ENCODE measurements at places on chromosomes 2 and 18.

DNA sequence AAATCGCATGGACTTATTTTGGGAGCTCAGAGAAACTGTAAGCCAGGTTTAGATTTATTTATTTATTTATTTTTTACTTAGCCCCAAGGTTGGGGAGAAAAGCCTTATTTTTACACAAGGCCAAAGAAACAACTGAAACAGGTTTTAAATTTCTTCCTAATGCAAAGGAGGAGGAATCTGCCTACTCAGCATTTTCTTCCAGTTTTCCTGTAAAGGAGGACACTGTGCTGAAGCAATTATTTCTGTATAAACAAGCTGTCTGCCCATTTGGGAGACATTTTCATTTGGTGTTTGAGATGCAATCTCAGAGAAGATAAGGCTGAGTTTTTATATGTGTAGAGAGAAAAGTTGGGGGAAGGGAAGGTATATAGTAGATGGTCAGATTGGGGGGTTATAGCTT lies 125.0 kb downstream of the ETAA1 start:
- DNase-seq: no peak

GRCh38 chr2:50863856-50864255 lies 168.1 kb downstream of the NRXN1 start:
- no peak for DNase-seq

GRCh38 chr2:16626497-16626896 lies 39.1 kb downstream of the CYRIA start:
- DNase-seq: no peak

- DNase-seq: no peak
Measured at GRCh38 chr18:37449618-37450017, 116.0 kb downstream of the CELF4 start.

- DNase-seq: no peak
Measured at GRCh38 chr2:126513033-126513432, 142.9 kb upstream of the GYPC start.

DNA sequence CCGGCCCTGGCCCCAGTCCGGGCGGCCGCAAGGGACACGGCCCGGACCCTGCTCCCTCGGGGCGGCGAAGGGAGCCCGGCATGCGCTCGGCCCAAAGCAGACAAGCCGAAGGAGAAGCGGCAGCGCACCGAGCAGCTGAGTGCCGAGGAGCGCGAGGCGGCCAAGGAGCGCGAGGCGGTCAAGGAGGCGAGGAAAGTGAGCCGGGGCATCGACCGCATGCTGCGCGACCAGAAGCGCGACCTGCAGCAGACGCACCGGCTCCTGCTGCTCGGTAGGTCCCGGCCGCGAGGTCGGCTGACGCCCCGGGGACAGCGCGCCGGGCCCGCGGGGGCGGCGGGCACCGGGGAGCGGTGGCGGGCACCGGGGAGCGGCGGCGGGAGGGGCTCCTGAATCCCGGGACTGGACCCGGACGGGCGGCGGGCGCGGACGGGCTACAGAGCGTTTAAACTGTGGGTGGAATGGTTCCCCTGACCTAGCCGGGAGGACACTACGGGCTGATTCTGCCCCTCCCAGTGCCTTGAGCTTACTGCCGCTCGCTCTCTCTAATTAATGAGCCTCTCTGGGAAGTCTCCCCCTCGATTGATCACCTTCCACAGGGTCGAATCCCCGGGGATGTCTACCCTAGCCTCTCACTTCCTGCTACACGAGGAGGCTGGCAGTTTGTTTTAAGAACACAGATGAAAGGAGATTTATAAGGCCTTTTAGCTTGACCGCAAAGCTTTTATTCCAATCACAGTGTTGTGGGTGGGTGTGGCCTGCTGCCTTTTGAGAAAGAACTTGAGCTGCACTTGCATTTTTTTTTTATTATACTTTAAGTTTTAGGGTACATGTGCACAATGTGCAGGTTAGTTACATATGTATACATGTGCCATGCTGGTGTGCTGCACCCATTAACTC lies 853 bp downstream of the GNAL start:
- no peak for DNase-seq

DNA sequence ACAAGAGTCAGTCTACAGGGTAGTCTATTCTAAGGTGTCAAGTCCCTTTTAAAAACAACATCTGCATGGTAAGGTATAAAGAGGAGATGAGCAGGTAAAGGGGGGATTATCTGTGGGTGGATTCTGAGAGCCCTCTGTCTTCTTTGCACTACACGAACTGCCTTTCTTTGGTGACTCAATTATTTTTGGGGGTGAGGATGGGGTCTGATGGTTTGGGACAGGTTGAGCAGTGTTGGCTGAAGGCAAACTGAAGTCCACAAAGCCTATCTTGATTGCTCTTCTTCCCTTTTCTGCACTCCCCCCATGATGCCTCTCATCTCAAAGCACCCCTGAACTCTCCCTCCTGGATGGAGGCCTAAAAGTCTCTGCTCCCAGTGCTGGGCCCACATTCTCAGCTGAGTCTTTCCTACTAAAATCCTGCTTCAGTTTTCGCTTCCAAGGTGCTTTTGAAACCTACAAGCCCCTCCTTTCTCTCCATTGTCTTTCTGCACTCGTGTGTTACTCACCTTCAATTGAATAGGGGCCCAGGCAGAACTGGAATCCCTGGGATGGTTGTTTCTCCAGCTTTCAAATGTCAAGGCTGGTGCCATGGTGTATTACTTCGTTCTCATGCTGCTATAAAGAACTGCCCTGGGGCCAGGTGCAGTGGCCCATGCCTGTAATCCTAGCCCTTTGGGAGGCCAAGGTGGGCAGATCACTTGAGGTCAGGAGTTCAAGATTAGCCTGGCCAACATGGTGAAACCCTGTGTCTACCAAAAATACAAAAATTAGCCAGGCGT lies 64.3 kb downstream of the PRKCE start:
- no peak for DNase-seq

DNA sequence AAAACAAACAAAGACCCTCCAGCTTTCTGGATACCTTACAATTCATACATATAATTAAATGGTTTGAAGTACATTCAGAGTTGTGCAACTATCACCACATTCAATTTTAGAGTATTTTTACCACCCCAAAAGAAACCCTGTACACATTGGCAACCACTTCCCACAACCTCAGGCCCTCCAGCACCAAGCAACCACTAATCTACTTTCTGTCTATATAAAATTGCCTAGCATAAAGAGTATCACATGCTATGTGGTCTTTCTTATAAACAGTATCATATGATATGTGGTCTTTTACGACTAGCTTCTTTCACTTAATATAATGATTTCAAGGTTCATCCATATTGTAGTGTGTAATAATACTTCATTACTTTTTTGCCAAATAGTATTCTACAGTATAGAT lies 7.3 kb downstream of the IER3IP1 start:
- no peak for DNase-seq

DNA sequence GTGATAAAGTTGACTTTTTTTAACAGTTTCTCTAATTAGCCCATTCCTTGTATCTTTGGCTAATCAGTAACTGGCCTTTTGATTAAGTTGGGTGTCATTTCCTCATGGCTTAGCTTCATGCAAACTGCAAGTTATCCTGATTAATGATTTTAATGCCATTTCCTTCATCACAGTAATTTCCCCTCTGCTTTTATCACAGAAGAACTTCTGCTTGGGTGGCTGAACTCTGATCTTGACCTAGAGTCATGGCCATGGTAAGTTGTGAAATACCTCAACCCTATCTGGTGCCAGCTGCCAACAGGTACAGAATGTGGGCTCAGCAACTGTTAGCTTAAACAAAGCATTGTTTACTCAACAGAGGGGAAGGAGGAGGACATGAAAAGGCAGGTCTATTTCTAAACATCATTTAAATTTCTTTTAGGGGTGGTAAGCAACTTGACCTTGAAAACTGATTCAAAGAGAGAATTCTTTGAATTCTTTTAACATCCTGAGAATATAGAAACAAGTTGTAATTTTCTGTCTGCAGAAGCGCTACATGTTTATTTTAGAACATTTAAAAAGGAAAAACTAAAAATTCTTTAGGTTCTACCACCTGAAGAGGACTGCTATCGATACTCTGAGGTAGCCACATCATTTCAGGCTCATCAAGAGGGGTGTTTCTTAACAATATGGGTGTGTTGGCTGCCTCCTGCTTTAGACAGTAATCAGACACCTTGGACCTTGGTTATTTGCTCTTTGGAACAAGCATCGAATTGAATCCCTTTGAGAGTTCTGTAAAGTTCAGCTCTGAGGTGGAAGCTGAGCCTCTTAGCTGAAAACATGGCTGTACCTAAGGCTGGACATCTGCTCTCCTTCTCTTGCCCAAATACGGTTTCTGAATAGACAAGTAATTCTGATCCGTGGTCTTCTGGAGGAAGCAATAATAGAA lies 39.7 kb downstream of the ANXA4 start:
- no peak for DNase-seq

GRCh38 chr2:46012618-46013240 lies 284.5 kb upstream of the EPAS1 start:
- no peak for DNase-seq

DNA sequence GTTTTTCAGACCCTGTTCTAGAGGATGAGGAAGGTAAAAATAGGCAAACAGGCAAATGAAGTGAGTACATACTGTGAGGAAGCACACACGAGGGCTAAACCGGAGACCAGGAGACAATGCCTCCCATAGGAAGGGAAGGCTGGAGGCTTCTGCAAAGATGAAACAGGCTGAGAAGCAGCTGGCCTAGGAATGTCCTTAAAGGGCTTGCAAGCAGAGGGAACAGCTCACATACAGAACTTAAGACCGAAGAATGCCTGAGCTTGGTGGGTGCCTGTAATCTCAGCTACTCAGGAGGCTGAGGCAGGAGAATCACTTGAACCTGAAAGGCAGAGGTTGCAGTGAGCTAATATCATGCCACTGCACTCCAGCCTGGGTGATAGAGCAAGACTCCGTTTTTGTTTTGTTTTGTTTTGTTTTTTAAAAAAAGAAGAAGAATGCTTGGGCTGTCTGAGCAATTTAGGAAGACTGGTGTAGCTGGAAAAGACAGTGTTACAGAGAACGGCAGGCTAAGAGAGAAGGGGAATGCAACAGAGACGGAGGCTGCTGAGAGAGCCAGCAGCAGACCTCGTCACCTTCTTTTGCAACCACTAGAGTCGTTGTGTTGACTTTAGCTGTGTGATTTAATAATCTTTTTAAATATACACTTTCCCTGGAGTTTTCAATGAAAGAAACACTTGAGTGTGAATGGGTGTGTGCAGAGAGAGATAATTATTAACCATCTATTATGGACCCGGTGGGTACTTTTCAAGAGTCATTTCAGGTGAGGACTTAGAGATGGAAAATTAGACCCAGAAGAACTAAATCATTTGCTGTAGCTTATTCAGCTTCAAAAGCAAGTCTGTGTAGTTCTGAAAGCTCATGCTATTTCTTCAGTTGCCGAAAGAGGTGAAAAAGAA lies 232.8 kb downstream of the GALR1 start:
- DNase-seq: no peak

DNA sequence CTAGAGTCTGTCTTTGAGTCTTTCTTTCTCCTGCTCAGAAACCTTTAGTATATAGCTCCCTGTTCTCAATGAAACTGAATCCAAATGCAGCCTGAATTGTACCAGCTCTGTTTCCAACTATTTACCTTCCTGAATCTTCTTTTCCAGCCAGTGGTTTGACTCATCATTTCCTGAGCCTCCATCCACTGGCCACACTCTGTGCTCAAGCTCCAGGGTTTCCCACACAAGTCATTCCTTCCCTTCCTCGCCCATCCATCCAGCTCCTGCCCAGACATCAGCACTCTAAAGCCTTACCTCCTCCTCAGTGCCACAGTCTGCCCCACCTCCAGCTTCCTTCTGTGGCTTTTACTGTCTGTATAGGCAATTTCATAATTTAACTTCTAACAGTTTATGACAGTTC lies 233.6 kb upstream of the RASGRP3 start:
- DNase-seq: no peak

DNA sequence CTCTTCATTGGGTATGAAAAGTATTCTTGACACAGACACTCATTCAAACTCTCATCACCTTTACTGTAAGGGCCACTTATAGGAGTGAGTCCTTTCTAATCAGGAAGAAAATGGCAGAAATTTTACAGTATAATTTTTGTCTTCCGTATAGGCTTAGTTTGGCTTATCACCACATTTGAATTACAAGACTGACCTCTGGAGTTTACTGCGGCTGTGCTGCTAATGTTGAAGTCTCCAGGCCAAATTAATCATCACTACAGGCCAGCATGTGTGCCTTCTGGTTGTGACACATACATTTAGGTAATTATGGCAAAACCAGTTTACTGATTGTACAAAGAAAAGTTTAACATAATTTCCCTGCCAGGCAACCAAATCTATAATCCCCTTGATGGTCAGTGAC lies 753.6 kb upstream of the GCFC2 start:
- no peak for DNase-seq

- no peak for DNase-seq
Measured at GRCh38 chr2:227154986-227155774, 8.8 kb downstream of the COL4A4 start.

DNA sequence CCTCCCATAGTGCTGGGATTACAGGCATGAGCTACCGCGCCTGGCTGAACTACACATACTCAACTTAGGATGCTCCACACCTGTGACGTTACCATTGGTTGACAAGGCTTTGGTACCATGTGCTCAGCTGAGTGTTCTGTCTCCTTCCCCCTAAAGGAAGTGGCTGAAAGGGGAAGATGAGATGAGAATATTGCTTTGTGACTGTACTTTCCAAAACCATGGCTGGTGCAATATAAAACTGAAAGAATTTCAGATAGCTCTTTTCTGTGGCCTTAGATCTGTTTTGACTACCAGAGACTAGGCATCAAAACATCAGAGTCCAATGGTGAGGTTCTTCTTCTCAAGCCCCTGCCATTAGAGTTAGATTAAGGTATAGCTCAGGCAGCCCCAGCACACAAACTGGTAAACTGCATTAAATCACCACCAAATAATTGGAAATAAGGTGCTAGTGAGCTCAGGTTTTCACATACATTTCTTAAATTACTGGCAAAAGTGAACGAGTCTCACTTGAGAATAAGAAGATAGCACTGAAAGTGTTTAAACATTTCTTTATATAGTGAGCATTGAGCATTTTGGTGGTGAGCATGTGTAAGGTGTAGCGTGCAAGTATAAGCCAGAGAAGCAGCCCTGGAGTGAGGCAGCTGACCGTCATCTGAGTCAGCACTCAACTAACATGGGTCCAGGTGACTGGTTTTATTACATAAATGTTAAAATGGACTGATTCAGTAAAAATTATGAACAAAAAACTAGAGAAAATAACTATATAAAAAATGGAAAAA lies 113.5 kb upstream of the FZD5 start:
- DNase-seq: no peak

DNA sequence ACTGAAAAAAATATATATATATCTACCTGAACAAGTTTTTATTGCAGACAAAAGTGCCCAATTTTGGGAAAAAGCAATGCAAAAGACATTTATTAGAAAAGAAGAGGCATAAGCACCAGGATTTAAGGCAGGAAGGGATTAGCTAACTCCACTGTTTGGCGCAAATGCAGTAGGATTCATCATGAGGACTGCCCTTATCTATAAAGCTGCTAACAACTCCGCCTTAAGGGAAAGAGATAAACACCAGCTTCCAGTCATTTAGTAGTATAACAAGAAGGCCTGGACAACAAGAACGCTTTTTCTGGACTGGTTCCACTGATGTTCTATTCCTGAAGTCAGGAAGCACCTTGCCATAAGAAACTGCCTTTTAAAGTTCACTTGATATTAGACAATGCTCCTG lies 52.9 kb upstream of the FSHR start:
- no peak for DNase-seq
